ENCODE measurements at places on chromosomes 1 and 21.

GRCh38 chr1:3999941-4000735 lies 100.1 kb upstream of the C1orf174 start:
- DNase-seq, result no peak

DNA sequence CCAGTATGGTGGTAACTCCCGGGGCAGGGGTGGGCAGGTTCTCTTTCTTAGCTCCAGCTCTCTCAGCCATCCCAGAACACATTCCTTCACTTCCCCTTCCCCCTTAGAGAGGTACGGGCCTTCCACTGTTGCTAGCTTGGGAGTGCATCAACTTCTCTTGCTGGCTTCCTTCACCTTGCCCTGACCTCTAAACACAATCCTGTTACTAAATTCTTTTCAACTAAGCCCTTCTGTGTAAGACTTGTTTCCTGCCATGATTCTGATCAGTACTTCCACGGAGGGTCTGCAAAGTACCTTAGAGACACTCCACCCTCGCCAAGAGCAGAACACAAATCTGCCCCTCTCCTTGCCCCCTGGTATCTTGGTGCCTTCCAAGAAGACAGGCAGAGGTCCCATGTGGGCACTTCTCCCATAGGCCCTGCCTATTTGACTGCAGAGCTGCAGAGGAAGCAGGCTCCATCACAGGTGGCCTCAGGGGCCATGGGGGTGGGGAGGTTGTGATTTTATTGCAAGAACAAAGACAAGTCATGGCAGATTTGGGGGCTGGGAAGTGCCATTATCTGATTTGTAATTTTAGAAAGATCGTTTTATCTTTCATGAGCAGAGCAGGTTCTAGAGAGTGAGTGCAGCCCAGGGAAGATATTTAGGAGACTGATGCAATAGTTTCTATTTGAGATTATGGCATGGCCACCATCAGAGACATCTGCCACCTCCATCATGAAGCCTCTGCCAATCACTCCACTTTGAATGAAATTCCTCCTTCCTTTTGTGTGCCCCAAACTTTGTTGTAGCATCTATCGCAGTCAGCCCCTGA lies 182.5 kb upstream of the JUN start:
- DNase-seq, result no peak

- DNase-seq, result no peak
These were observed 113.9 kb downstream of the ATG4C start for GRCh38 chr1:62897788-62898187.

DNA sequence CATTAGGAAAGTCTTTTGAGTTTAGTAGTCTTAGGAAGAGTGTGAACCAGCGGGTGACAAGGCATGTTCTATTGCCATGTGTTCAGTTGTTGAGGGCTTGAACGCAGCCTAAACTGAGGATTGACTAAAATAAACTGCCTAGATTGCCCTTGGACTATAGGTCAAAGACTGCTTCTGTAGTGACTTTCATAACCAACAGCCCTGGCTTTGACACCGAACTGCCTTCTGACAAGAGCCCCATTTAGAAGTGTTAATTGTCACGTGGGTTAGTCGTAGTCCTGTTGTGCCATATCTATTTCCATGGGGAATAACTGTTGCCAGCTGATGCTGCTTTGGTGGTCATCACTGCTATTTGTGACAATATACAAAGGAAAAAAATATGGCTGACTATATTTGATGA lies 90.4 kb downstream of the TGFB2 start:
- DNase-seq, result no peak

DNA sequence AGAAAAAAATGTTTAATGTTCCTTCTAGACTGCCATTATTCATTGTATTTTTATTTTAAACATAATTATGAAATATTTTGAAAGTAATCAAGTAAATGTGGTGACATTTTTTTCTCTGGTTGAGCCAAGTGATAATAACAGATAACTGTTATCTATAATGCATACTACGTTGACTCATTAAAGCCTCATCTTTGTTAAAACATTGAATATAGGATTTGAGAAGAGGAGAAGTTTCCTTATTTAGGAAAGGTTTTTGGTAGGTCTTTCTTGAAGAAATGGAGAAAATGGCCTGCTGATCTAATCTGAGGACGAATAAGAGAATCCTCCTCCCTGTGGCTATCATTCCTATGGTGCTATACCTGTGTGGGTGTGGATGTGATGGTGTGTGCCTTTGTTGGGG lies 89.0 kb downstream of the NFIA start:
- no peak for DNase-seq

DNA sequence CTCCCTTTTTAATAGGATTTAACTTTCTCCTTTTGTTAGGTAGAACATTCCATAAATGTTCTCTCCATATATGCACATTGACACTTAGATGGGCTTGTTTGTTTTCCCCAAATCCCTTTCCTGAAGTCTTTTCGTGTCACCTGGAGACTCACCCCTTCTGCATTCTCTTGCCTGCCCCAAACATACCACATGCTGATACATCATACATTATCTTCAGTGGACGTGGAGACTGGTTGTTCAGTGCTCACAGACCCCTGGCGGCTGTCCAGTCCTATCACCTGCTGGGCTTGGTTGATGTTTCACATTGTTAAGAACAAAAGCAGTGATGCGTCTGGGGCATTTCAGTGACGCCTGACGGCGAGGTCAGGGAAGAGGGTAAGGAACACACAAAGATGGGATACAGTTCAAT lies 22.2 kb downstream of the FMOD start:
- DNase-seq, result no peak

DNA sequence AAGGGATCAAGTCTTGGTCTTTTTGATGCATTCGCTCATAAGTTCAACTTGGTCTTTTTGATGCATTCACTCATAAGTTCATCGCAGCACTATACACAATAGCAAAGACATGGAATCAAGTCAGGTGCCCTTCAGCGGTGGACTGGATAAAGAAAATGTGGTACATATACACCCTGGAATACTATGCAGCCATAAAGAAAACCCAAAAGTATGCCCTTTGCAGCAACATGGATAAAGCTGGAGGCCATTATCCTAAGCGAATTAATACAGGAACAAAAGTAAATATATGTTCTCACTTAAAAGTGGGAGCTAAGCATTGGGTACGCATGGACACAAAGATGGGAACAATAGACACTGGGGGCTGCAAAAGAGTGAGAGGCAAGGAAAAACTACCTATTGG lies 29.8 kb upstream of the FOXE3 start:
- DNase-seq, result no peak

- no peak for DNase-seq
These were observed 74.9 kb downstream of the WLS start for GRCh38 chr1:68157416-68157815.

- no peak for DNase-seq
These were observed 6.2 kb upstream of the SLAMF1 start for GRCh38 chr1:160652924-160653619.

DNA sequence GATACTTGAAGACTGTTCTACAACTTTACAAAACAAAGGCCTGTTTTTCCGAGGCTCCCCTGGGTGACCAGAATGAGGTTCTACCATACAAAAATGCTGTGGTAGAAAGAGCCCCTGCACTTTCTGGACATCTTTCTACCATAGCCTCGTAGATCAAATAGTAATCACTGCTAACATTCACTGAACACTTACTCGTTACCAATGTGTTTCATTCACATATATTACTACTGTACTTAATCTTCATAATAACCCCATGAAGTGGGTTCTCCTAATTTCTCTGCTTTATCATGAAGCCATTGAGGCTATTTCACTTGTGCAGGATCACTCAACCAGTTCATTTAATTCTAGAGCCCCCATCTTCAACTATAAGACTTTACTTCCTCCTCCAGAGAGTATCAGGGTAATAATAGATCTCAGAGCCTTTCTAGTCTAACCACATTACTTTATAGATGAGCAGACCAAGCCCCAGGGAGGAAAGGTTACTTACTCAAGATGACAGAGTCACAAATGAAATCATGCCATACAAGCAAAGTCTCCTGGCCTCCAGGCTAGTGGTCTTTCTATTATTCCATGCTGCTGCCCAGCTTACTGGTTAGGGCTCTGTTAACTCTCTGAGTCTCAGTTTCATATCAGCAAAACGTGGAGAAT lies 46.7 kb upstream of the OSBPL9 start:
- no peak for DNase-seq

DNA sequence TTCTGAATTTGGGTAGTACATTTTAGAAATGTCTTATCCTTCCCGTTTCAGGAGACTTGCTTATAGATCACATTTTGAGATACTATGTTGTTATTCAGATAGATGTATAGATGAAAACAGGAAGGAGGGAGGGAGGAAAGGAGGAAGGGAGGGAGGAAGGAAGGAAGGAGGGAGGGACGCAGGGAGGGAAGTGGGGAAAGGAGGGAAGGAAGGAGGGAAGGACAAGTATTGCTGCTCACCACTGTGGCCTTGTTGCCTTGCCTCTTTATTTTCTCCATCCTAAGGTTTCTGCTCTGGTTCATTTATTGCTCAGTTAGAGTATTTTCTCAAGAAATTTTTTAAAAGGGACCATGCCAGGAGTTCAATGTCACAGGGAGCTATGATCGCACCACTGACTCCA lies 134.3 kb downstream of the LTN1 start:
- DNase-seq, result no peak

- DNase-seq, result no peak
These were observed 48.0 kb downstream of the SIPA1L2 start for GRCh38 chr1:232581932-232582331.

- no peak for DNase-seq
These were observed 25.5 kb downstream of the ODF2L start for GRCh38 chr1:86370601-86371022.

DNA sequence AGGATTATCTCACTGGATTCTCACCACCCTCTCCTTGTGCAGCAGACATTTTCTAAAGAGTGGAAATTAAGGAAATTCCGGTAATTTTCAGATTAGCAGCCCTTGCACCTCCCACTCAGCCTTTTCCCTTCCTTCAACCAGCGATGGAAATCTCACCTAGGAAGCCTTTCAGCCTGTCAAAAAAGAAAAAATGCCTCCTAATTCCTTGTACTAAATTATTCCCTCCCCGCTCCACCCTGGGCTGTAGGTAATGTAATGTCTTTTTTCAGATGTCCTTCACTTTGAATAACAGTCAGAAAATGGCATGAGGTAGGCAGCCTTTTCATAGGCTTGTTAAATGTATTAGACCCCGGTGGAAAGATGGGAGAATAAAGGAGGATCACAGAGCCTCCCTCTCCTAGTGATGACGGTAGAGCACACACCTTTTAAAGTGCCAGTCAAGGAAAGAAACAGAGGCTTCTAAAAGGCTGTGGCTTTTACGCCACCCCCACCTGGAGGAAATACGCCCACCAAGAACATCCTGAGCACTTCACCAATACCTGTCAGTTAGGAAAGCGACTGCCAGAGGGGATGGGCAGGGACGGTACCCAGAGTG lies 62.8 kb upstream of the NEK2 start:
- DNase-seq, result no peak

DNA sequence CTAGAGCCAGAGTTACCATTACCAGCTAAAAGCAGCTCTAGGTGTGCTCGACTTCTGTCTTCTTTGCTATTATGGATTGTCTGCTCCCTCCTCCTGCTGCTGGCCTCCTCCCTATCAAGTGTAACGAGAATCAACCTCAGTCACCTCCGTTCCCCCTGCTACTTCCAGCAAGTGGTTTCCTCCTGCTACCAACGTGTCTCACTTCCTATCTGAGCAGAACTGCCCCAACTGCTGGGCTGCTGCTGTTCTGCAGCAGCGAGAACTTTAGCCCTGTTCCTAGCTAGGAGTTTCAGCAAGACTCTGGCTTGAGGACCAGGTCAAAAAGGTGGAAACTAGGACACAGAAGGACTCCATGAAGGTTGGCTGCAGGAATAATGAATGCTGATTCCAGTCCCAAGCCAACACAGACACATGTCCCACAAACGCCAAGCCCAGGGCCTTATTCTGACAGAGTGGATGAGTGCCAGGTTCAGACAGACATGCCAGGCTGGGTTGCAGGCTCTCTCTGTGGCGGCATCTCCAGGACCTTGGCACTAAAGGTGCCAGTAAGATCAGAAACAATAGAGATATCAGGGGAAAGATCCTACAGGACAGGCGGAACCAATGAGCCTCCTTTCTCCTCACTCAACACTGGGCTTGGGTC lies 46.9 kb downstream of the CD34 start:
- peak; percentile 56 for DNase-seq

- DNase-seq, result no peak
These were observed 15.4 kb upstream of the ZBTB21 start for GRCh38 chr21:42025376-42026081.

DNA sequence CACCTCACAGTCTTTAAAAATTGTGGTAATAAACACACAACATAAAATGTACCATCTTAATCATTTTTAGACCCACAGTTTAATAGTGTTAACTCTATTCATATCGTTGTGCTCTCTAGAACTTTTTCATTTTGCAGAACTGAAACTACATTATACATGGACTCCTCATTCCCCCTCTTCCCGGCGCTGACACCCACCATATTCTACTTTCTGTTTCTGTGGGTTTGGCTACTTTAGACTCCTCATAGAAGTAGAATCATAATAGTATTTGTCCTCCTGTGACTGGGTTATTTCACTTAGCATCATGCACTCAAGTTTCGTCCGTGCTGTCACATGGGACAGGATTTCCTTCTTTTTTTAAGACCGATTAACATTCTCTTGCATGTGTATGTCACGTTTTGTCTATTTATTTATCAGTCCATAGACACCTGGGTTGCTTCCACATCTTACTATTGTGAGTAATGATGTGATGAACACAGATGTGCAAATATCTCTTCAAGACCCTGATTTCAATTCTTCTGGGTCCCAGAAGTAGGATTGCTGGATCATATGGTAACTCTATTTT lies 62.9 kb upstream of the TMPRSS2 start:
- no peak for DNase-seq

- no peak for DNase-seq
These were observed 264.0 kb downstream of the NUF2 start for GRCh38 chr1:163585796-163586195.

DNA sequence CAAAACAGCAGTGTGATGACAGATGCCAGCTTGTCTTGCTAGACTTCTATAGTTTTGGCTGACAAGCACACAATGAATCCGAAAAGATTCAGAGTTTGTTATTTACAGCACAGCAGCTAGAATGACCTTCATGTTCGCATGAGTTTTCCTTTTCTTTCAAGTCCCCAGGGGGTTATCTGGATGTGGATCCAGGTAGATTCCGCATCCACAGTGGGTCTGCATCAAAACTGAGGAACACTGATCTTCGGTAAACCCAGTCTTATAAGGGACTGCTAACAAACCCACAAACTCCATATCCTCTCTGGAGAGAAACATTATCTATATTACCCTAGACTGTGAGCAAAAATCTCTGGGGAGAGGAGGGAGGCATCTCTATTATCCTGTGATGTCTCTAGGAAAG lies 69.0 kb upstream of the DEPDC1 start:
- DNase-seq, result no peak

Data from activated T-cell treated with anti-CD3 and anti-CD28 coated beads, Interleukin-2, amount 50 U/mL, for 24 hours (primary cell).